ENCODE measurements at places on chromosomes 12 and 14.

- no peak for DNase-seq
These were observed 506 bp downstream of the TMEM132D start for GRCh38 chr12:129903092-129903945.

- no peak for DNase-seq
These were observed 1.6 kb upstream of the PRKAB1 start for GRCh38 chr12:119666226-119666795.

DNA sequence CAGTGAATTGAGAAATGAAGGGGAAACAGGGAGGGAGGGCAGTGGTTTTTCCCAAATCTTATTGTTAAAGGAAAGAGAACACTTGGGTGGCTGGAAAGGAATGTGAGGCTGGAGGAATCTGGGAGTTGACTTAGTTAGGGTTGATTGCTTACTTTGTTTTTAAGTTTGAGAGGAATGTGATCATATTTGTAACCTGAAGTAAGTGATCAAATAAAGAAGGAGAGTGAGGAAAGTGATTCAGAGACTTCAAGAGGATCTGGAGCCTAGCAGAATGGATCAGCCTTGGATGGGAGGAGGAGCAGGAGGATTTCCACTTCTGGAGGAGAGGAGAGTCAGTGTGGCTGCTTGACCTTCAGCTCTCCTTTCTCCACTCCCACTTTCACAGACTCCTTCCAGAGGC is 6.0 kb upstream of the LRP6 start:
- DNase-seq: no peak

DNA sequence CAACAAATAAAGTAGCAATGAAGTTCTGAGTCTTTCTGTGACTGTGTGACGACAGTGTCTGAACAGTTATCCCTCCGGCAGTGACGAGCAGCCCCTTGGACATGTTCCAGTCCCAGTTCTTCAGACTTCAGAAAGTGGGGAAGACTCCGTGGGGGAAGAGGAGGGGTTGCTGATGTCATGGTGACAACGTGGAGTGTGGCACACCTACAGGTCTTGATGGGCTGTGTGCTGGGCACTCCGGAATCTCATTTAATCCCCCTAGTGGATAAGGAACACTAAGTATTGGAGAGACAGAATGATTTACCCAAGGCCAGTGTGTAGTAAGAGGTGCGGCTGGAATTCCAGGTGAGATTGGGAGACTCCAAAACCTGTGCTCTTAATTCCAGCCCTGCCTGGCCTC is 280.2 kb downstream of the CACNA1C start:
- DNase-seq: no peak

DNA sequence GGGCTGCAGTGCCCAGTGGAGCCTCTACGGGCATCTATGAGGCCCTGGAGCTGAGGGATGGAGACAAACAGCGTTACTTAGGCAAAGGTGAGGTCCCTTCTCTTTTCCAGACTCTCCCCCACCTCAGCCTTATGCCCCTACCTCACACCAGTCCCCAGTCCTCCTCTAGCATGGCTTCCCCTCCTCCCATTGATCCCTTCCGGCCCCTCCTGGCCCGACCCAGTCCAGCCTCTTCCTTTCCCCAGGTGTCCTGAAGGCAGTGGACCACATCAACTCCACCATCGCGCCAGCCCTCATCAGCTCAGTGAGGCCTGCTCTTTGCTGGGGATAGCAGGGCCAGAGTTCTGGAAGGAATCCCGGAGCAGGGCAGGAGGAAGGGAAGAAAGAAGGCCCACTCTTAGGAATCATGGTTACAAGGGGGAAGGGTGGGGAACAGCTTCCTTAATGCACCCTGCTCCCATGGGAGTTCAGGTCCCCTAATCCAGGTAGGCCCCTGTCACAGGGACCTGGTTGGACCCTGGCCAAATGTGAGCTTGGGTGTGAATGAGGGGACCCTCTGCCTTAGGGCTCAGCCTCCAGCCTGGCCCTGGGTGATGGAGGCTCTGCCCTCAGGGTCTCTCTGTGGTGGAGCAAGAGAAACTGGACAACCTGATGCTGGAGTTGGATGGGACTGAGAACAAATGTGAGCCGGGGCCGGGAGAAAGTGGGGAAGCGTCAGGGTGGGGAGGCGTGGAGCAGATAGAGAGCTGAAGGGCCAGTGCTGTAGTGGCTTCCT is 2.2 kb downstream of the ENO2 start:
- DNase-seq: no peak

- peak; percentile 17 for DNase-seq
These were observed 158.8 kb downstream of the RPAP3 start for GRCh38 chr12:47547077-47547476.

GRCh38 chr12:131830914-131831571 is 2.9 kb downstream of the MMP17 start:
- DNase-seq: no peak

- DNase-seq: peak; percentile 89
These were observed 238.8 kb downstream of the PAWR start for GRCh38 chr12:79451978-79452377.

GRCh38 chr12:114992443-114992842 is 308.5 kb upstream of the TBX3 start:
- no peak for DNase-seq

- DNase-seq: no peak
These were observed 406.9 kb downstream of the LRFN5 start for GRCh38 chr14:42013559-42013958.

- DNase-seq: no peak
These were observed 408.5 kb downstream of the ZFP36L1 start for GRCh38 chr14:68384335-68384734.

GRCh38 chr14:74571901-74572725 is 39.9 kb downstream of the LTBP2 start:
- DNase-seq: peak; percentile 82

DNA sequence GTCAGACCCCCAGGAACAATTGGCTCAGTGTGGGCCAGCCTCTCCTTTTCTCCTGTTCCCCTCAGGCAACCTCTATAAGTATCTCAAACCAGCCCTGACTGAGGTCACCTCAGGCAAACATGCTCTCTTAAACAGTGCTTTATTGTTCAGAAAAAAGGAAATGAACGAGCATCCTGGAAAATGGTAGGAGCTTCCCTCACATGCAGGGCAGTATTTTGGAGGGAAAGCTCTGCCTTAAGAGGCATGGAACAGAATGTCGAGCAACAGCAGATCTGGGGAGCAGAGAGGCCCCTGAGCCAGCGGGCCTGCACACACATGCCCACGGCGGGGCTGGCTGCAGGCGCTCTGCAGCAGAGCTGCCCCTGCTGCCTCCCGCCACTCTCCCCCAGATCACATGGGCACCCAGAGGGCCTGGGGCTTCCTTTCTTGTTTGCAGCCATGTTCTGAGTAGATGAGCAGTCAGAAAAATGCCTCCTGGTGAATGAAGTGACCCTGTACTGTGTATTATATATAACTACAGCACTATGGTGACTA is 42.0 kb downstream of the MOK start:
- DNase-seq: no peak

- no peak for DNase-seq
These were observed 14.0 kb downstream of the NRXN3 start for GRCh38 chr14:78184157-78184556.

- DNase-seq: no peak
These were observed 387 bp downstream of the LRRC9 start for GRCh38 chr14:59920378-59920683.

DNA sequence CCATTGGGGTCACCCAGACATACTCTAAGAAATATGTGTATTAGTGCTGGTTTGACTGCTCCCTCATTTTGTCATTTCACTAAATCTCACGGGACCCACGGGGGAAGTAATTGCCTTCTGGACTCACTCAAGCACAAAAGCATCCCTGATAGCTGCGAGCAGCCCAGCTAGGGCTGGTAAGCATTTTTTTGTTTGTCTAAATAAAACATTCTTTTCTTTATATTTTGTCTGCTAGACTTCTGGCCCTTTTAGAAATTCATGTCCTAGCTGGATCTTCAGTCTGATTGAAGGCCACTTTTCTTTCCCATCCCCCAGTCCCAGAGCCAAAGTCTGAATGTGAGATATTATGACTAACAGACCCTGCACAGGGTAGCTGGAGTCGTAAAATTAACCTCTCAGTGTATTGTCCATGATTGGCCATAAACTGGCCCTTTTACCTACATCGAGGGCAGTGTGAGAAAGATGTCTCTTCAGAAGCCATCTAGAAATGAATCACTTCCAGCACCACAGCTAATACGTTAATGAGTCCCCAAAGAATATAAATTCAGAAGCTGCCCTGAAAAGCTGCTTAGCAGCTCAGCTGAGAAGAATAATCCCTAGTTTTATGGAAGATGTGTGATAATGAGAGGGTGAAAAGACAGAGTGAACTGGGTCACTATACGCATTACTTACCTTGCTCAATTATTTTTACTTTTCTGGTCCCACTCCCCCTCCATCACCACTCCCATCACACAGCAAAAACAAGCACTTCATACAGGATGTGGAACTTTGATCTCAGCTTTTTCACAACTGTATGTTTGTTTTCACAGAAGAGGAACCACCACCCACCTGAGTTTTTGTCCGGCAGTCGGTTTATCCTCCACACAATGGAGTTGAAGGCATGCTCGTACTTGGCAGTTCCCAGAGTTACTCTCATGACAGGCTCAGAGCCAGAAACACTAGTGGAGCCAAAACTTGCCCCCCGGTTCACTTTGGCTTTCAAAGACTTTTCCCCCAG is 55.6 kb upstream of the GTF2A1 start:
- no peak for DNase-seq

DNA sequence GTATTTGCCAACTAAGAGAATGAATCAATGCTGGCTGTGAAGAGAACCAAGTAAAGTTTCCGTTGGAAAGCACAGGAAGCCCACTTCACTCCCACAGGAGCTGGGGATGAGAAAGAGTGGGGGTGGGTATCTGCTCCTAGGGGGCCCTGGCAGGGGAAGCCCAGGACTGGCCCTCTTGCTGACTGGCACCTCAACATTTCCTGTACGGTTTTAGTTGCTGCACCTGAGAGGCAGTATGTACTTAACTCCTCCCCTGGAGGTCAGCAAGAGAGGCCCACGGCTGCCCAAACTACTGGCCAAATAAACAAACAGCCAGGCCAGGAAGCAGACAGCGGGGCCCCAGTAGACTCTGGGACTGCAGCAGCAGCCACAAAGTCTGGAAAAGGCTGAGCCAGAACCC is 33.8 kb upstream of the VWF start:
- no peak for DNase-seq

- no peak for DNase-seq
These were observed 574 bp downstream of the GLRX5 start for GRCh38 chr14:95535226-95536021.

- DNase-seq: no peak
These were observed 85.7 kb downstream of the MYRFL start for GRCh38 chr12:69910694-69911093.

DNA sequence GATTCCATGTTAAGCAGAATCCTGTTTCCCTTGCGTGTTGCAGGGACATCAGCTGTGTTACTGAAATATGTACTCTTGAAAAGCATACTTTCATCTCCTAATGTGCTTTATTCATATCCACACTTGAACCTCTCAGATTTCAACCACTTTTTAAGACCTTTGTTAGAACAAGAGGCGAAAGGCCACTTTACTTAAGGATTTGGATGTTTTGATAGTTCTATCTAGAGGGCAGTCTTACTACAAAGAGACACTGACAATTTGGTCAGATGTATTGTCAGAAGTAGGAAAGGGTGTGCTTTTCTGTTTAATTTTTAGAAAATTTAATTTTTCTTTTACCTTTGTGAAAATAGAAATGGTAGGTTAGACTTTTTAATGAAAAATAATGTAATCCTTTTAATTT is 267.9 kb downstream of the TMTC2 start:
- no peak for DNase-seq

- DNase-seq: no peak
These were observed 375.2 kb downstream of the AACS start for GRCh38 chr12:125440399-125440798.

DNA sequence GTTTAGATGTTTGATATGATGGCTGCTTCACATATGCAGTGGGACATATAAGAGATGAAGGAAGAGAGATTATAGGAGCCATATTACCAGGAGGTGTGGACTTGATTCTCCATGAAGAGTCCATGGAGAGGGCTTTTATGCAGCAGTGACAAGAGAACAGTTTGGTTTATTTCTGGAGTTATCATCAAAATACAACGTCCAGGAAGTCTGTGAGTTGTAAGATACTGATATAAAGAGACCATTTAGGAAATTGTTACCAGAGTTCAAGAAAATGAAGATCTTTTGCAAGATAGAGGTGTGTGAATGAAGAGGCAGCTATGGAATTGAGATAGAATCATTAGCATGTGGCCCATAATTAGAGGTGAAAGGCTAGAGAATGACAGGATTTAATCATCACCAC is 431.7 kb downstream of the NPAS3 start:
- DNase-seq: no peak

DNA sequence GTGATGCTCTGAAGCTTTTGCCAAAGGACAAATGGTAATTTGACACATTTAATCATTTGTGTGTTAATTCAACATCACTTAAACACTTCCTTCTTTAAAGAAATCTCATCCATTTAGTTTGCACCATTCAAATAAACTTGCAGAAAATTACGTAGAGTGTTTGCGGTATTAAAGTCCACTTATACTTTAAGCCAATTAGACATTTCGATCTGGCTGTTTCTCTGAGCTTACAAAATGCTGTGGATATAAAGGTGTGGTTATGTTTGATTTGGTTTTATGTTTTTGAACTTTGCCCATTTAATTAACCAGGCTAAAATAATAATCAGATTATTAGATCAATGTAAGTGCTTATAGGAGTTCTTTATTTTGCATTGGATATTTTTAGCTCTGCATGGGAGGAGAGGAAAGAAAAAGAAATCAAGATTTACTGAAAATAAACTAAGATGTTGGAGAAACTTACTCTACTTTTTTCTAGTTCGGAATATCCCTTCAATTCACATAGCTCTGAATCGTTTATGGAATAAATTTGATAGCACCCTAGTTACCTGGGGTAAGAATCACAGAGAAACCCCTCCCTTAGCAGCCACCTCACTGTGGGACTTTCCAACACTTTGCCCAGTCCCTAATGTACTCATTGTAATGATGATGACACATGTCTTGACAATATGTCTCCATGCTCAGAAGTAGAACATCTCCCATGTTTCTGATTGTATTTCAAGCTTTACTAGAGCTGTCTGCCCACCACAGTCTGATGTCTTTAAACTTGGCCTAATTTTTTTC is 268.0 kb downstream of the BTG1 start:
- DNase-seq: no peak

DNA sequence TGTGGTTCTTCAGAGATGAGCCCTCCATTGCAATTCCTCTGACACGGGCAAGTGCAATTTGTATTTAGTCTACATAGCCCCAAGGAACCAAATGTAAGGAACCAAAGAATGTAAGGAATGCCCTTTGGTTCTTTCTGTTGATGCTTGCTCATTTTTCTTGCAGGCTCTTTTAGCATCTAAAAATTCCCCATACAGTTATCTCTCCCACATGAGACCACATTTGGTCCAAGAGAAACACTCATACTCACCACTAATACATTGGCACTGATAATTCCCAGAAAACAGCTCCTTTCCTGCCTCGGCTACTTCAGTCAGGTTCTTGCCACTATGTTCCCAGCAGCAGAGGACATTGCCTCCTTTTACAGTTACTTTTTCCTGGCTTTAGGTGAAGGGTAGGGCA is 332.6 kb downstream of the AEBP2 start:
- no peak for DNase-seq

GRCh38 chr14:100674428-100674827 is 52.3 kb upstream of the DLK1 start:
- no peak for DNase-seq

GRCh38 chr12:46521145-46521544 is 148.6 kb upstream of the SLC38A2 start:
- no peak for DNase-seq
